PC-3 (cell line): ENCODE measurements at places on chromosomes 7 and 10.

DNA sequence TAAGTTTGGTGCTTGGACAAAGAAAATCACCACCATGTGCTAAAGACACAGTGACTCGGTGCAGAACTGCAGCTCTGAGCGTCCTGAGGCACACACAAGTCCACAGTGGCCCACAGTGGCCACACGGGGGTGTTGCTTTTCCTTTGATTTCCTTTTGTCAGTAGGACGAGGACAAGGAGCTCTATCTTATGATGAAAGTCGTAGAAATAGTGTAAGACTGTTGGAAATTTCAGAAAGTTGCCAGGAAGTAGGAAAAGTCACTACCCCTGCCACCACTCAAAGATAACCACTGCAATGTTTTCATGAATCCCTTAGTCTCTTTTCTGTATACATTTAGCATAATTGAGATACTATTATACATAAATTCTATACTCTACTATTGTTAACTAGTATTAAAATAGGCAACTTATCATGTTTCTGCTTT, 146.0 kb downstream of the TNS3 start:
- DNase-seq: peak; percentile 67

DNA sequence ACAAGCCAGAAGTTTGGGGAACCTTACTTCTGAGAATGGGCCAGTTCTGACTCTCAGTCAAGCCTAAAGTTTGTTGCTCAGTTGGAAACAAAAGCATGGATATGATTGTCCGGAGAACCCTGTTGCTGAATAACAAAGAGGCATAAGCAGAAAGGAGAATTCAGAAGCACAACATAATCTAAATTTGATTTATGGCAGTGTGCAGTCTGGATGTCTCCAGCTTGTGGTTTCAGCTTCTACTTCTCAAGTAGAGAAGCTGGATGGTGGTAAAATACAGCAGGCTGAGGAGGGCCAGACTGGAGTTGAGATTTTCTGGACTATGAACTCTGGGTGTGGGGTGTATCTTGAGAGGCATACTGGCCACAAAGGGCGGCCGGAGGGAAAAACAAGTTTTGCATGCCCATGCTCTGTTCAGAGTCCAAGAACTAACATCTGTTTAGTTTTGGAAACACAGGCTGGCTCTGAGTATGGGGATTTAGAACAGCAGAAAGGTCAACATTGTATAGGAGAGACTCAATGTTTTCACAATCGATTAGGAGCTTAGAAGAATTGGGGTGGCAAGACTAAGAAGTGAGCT, 592.9 kb downstream of the CNTNAP2 start:
- DNase-seq: no peak

- no peak for DNase-seq
These were observed 212.3 kb downstream of the FANK1 start for GRCh38 chr10:126108693-126109092.

GRCh38 chr10:1206601-1207000, 150.4 kb downstream of the WDR37 start:
- no peak for DNase-seq

- DNase-seq: no peak
These were observed 9.7 kb upstream of the EDRF1 start for GRCh38 chr10:125709553-125710474.

DNA sequence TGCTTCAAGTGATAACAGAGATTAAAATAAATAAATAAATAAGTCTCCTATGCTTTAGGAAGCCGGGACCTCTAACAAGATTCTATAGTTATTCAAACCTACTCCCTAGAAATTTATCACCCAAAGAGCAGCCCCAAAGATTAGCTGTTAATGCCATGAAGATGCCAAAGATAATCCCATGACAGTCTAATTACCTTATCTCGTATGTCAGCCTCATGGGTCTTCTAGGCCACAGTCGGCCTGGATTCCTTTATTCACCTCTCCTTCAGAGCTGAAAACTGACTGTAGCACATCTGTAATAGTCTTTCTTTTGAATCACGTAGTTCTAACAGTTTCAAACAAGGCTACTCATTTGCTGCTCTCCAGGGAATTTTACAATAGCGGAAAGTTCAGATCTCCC, 24.2 kb downstream of the COL1A2 start:
- no peak for DNase-seq

DNA sequence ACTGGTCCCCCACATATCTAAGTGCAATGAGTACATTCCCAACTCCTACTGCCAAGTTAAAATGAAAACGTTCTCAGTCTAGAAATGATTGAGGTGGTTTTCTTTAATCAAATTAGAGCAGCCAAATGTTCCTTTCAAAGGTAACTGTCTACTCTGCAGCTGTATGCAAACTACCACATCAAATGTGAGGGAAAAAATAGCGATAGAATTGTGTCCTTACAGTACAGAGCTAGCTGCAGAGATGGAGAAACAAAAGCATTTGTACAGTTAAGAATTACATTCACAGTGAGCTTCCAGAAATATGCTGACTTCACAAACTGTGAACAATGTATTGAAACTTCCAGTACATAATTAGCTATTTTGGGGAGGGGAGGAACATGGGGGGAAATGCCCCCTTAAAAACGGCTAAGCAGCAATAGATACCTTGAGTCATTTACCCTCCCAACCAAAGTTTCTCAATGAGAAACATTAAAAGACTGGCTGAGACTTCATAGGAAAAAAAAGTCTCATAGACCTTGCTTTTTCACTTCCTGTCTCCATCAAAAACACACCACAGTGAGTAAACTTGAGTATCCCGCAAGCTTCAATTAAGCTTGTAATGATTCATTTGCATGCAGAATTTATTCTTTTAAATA, 22.9 kb downstream of the CDK6 start:
- no peak for DNase-seq

GRCh38 chr10:58258977-58259692, 8.6 kb downstream of the IPMK start:
- DNase-seq: peak; percentile 34

DNA sequence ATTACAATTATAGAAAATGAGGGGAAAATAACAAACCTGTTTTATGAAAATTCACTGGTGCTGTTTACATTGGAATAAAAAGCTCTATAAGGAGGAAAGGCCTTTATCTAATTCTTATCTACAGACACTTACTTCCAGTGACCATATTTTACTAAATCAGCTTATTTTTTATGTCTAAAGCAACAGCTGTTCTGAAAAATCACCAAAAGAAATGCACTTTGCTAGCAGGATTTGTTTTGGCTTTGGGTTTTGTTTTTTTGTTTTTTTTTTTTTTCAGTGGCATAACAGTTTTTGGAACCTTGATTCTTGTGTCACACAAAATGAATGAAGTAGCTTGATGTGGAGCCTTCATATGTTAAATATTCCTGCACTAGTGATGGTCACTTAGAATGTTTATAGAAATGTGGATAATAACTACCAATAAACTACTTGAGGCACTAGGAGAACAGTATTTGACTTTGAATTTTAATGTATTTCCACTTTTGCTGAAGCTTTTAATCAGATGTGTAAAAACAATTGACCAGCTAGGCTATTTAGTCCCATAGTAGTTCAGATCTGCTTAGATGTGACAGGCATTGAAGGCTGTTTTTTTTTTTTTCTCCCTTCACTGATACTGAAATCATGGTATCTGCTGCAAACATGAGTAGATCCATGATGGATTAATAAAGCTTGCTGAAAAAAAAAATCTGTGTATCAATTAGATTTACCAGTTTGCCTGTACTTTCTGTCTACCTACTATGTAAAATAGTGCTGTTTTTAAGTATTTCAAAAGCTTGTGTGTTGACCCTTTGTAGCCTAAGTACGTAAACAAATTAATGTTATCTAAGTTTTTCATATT, 2.8 kb downstream of the ARL4A start:
- no peak for DNase-seq

- no peak for DNase-seq
These were observed 45.4 kb downstream of the ASB13 start for GRCh38 chr10:5620966-5621365.

GRCh38 chr10:6140141-6140841, 51.5 kb downstream of the RBM17 start:
- DNase-seq: no peak
